ENCODE measurements at places on chromosomes 1 and 21. TPM values are rescaled to one million over a fixed set of nuclear protein-coding genes. Genes with fewer than 3 reads are reported as not detected.

COL6A1 gene
- 34.2 TPM for total RNA-seq

DNA sequence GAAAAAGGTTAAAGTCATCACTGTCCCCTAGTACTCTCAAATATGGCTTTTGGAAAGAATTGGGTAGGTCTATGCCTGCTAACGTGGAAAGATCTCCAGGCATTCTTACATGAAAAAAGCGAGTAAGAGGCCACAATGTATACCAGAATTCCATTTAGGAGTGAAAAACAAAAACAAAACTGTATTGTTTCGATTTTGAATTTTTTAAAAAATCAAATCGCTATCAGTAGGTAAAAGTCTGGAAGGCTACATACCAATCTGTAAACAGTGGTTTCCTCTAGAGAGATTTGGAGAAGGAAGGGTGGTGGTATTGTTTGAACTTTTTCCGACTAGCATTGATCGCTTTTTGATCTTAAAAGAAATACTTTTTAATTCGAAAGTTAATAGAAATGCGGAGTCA is 55.9 kb downstream of the RRAGC start:
- DNase-seq = no peak

- no peak for DNase-seq
These were observed 97.4 kb upstream of the GFI1 start for GRCh38 chr1:92583821-92584760.

GRCh38 chr1:56255516-56256152 is 323.7 kb downstream of the PLPP3 start:
- no peak for DNase-seq

OVAAL gene
- not detected for total RNA-seq

GRCh38 chr1:180954005-180954800 is 41.5 kb downstream of the KIAA1614 start:
- DNase-seq = no peak

SLC44A5 gene
- total RNA-seq = 0.18 TPM

GRCh38 chr21:45386728-45387371 is 18.1 kb upstream of the COL18A1 start:
- DNase-seq = no peak

SLC45A3 gene
- total RNA-seq = 3.0 TPM

DNA sequence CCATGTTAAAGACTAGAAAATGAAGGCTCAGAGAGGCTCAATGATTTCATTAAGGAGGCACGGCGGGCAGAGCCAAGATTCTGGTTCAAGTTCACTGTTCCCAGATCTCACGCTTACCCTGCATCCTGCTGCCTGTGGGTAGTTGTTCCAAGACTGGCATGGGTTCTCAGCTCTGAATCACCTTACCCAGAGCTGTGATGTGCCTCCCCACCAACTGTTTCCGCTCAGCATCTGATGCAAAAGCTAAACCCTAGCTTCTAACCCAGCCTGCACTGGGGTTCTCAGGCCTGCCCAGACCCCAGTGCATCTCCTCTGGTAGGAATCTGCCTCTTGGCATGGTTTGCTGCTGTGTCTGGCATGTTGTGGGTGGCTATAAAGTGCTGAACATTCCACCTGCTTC is 11.8 kb downstream of the TNR start:
- DNase-seq = no peak

EPS8L3 gene
- not detected for total RNA-seq

DNA sequence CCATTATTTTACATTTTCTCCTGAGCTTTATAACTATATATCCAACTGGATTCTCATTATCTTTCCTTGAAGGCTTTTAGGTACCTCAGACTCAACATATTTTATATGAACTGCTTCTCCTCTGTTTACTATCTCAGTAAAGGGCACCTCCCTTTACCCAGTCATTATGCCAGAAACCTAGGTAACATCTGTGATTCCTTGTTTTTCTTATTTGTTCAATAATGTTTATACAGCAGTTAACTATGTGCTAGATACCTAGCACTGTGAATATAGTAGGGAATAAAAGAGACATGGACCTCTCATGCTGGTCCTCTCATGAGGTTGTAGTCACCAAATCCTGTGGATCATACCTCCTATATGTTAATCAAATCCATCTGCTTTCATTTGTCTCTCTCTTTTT is 25.6 kb downstream of the PPP1R12B start:
- no peak for DNase-seq

GRCh38 chr1:201143726-201144635 is 10.3 kb downstream of the TMEM9 start:
- DNase-seq = no peak

DNA sequence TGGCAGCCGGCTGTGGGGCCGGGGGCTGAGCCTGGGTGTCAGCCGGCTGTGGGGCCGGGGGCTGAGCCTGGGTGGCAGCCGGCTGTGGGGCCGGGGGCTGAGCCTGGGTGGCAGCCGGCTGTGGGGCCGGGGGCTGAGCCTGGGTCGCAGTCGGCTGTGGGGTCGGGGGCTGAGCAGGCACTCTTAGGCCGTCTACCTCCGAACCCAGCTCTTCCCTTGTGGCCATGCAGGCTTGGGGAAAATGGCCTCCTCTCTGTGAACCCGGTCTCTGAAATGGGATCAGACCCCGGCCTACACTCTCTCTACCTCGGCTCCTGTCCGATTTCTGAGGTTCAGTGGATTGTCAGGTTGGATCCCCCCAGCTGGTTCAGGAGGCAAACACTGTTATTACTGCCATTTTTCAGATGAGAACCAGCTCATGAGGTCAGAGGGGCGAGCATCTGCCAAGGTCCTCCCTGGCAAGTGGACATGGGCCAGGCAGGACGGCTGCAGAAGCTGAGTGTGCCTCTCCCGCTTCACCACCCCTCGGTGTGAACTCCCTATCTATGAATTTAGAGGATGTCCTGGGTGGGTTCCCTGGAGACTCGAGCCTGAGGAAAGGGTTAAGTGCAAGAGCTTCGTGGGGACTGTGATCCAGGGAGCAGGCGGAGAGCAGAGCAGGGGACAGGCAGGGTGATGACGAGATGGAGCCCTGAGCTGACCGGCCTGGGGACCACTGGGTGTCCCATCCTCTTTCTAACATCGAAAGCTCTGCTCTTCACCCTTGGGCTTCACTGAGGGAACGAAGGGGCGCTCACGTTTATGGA is 10.9 kb upstream of the COL18A1 start:
- no peak for DNase-seq

ROR1 gene
- total RNA-seq = 19.3 TPM

DNA sequence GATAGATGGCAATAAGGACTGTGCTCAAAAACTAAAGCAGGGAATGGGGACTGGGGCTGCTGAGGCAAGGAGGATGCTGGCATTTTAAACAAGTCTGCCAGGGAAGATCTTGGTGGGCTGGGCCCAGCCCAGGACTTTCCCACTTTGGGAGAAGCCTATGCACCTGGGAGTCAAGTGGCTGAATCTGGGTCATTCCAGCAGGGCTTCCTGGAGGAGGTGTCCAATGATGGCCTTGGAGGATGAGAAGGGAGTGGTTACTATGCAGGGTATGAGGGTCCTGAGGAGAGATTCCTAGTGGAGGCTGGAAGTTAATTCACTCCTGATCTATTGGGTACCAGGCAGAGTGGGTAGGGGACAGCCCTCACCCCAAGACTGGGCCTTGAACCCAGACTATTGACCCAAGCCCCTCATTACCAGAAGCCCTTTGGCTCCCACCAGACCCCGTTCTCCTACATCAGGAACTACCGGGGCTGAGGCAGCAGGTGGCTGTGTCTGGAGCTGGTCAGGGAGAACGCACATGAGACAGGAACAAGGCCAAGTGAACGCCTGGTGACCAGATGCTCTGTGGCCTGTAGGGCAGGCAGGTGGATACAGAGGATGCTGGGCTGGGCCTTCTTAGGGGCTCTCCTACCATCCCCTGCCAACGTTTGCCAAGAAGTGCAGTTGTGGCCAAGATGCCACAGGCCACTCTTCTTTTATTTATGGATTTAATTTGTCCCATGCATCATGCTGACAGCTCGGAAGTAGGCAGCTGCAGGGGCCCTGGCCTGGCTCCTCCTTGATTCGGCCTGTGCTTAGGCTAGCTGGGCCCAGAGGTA is 18.3 kb upstream of the LRP8 start:
- DNase-seq = no peak

All from Panc1 (cell line).